ENCODE measurements at places on chromosomes 3 and 15.
A peak's percentile ranks its signal among the peaks of the same experiment; 100 is the strongest.

DNA sequence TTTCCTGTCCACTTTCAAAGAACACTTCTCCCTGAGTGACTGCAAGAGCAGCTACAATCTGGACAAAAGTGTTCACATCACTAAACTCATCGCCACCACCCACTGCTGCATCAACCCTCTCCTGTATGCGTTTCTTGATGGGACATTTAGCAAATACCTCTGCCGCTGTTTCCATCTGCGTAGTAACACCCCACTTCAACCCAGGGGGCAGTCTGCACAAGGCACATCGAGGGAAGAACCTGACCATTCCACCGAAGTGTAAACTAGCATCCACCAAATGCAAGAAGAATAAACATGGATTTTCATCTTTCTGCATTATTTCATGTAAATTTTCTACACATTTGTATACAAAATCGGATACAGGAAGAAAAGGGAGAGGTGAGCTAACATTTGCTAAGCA, 1.8 kb downstream of the CCRL2 start:
- DNase-seq = no peak

- no peak for DNase-seq
Measured at GRCh38 chr3:54941690-54942362, 14.0 kb upstream of the LRTM1 start.

DNA sequence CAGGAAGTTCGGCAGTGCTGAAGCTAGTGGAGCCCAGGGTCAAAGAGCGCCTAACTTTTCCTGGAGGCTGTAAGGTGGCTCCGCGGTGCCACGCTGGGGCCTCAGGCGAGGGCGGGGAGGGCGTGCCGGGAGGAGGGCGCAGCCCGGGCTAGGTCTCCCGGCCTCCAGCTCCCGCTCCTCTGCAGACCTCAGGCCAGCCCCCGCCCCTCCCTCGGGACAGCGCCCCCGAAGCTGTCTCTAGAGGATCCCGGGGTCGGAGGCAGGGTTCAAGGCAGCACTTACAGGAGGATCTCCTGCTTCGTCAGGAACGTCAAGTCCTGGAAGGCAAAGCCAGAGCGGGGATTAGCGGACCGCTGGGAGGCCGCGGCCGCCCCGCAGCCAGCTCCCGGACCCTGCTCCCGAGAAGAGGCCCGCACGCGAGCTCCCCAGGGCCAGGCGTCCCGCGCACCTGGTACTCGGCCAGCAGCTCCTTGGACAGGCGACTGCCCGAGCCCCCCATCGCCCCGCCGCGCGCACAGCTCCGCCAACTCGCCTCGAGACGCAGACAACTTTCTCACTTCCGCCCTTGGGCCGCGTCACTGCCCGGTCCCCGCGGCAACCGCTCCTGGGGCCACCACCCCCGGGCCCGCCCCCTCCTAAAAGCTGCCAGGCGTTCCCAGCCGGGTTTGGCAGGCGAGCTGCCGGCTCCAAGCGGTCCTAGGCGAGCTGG, at the start of gene CIB1:
Gene CIB1, minus strand, starts transcription at position 555 of the 709 bp plus-strand sequence. Its CDS starts 56 bp downstream, at position 499.
- DNase-seq = peak; percentile 99

DNA sequence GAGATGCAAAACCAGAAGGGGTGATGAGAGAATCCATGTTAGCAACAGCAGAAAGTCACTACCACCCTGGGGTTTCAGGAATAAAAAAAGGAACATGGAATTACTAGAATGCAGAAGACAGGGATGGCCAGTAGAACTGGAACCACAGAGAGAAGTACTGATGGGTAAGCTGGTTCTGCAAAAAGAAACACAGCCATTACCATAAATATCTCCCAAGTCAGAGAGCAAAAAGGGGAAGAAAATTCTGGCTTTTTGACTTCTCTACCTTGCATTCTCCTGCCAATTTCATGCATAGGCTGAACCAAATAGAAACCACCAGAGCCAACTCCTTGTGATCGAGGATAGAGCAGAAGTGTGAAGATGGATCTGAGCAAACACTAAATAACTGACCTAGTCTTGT, 550.4 kb upstream of the NAALADL2 start:
- no peak for DNase-seq

DNA sequence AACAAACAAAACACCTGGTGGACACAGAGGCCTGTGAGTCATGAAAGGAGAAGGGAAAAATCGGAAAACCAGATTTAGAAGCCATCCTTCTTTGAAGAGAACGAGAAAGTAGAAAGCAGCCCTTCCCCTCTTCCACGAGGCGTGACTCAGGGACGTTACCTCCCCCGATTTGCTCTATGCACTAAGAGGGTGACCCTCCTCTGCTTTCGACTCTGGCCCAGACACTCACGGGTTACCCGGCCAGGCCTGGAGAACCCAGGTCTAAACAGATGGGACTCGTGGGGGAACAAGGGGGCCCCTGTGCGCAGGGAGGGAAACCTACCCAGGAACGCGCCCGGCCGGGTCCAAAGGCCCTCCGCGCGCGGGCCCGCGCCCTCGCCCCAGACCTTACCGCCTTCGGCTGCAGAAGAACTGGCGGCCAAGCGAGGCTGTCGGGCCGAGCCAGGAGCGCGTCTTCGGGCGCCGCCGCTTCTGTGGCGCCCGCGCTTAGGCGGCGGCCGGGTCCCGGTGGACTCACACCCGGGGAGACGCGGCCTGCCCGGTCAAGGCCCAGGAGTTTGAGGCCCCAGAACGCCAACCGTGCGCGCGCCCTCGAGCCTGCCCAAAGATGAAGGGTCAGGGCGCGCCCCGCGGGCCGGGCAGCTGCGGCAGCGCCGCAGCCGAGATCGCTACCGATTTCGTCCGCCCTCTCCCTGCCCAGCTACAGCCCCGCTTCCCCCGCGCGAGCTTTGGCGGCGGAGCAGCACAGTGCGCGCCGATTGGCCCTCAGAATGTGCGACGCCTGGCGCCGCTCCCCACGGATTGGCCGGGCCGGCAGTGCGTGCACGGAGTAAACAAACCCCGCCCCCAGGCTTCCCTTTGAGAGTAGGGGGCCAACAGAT, at the start of gene TFDP2:
Gene TFDP2, minus strand, starts transcription at position 753 of the 881 bp plus-strand sequence. CDS start 47,795 bp downstream, outside the sequence.
- peak; percentile 98 for DNase-seq

- no peak for DNase-seq
Measured at GRCh38 chr3:134083008-134083407, 53.3 kb upstream of the SLCO2A1 start.

Measured in adipocyte (in vitro differentiated cells).